RPMI7951 (cell line): ENCODE measurements at places on chromosomes 2 and 18. TPM values are rescaled to one million over a fixed set of nuclear protein-coding genes. Genes with fewer than 3 reads are reported as not detected.

GREB1L gene
- total RNA-seq = 0.24 TPM in 1 of 2 replicates, not detected in the other

BARD1 gene
- 36.3 and 36.4 TPM in 2 replicates for total RNA-seq

GAREM2 gene
- 0.88 and 1.8 TPM in 2 replicates for total RNA-seq

LMAN2L gene
- 36.8 and 37.8 TPM in 2 replicates for total RNA-seq

MERTK gene
- 0.10 TPM in 1 of 2 replicates, not detected in the other for total RNA-seq

ATG9A gene
- total RNA-seq = 51.3 and 58.6 TPM in 2 replicates

RMDN2 gene
- total RNA-seq = 7.6 and 9.6 TPM in 2 replicates

XDH gene
- 0.48 and 0.88 TPM in 2 replicates for total RNA-seq

GCC2 gene
- total RNA-seq = 10.7 and 18.1 TPM in 2 replicates

DNA sequence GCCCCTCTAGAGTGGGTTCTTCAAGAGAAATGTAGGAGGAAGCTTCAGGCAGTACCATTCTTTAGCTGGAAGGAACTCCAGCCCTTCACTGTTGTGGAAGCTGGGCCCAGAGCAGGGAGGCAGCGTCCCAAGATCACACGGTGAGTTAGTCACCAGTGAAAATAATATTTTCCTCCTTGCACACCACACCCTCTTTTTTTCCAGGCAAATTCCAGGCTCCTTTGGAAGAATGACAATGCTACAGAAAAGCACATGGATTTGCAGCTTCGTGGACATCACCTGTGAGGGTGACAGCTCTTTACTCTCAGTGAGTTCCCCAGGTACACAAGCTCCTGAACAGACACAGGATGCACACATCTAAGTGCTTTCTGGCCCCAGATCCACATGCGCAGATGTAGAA is 157.1 kb downstream of the COL6A3 start:
- peak; percentile 71 for DNase-seq

DNA sequence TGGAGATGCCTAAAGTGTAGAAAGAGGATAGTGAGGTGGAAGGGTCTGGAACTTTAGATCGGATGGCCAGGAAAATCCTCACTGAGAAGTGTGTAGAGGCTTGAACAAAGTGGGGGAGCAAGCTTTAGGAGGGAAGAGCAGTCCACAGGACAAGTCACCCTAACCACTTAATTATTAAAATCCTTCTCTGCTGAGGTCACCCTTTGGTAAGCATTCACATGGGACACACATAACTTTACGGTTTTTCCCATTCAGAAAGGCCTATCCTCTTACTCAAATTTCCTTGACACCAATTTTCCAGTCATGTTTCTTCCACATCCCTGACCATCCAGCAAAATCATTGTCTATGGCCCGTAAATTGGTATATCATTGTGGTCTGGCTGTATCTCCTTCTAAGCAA is 31.0 kb upstream of the ZEB2 start:
- no peak for DNase-seq

GRCh38 chr18:79385708-79386341 is 9.9 kb upstream of the NFATC1 start:
- no peak for DNase-seq

DNA sequence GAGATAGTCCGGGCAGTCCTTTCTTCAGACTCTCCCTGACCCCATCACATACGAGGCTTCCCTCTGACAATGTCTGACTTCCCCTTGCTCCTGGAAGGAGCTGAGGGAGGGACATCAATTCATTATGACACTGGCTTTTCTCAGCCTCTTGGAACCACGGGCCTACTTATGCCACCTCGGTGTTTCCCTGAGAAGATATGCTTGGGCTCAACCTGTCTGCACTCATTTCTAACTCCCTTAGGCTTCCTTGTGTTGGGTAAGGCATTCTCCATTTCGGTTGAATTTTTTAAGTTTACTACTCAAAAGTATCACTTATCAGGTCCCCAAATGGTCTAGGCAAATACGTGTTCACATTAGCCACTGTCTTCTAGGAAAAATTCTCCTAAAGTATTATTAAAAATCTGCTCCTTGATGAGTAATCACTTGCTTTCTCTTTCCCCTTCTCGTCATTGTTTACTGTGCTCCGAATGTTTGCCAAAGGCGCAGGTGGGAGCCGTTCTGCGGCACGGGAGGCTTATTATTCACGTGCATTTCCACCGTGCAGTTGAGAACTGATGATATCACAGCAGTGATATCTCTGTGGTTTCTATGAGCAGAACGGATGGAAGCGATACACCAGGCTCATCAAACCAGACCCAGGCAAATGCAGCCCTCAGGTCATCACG is 33.1 kb downstream of the ARL4C start:
- no peak for DNase-seq

DNA sequence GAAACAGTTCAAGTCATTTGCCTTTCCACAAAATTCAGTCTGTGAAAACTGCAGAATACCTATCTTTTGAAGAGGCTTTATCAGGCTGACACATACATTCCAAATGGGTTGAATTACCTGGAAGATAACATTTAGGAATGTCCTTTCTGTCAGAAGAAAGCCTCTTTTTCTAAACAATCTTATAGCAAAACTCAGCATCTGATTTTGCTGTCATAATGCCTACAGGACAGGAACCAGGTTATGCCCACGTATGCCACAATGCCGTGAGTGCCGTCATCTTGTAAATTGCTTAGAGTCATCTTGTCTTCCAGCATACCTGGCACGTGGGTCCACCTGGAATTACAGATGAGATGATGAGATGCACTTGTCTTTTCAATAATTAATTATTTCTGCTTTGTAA is 275.3 kb downstream of the ALPK2 start:
- no peak for DNase-seq

- no peak for DNase-seq
These were observed 33.8 kb upstream of the NFATC1 start for GRCh38 chr18:79361766-79362522.

GRCh38 chr18:64259871-64260270 is 111.0 kb upstream of the LINC00305 start:
- DNase-seq = no peak

DNA sequence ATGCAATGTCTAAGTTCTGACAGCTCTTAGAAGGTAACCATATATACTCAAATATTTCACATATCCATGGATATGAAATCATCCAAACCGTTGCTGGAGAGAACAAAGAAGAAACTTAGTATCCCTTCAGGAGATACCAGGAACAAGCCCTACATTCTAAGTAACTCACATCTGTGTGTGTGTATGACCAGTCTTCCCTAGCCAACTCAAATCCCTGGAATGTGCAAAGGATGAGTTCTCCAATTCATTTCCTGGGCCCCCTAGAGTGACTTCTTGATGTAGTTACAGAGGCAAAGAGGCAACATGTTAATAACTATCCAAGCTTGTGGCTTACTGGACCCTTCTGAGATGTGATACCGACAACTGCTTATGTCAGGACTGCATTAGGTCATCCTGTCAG is 20.1 kb downstream of the TPGS2 start:
- peak; percentile 47 for DNase-seq

- no peak for DNase-seq
These were observed 19.8 kb upstream of the L3MBTL4 start for GRCh38 chr18:6434481-6434880.

DNA sequence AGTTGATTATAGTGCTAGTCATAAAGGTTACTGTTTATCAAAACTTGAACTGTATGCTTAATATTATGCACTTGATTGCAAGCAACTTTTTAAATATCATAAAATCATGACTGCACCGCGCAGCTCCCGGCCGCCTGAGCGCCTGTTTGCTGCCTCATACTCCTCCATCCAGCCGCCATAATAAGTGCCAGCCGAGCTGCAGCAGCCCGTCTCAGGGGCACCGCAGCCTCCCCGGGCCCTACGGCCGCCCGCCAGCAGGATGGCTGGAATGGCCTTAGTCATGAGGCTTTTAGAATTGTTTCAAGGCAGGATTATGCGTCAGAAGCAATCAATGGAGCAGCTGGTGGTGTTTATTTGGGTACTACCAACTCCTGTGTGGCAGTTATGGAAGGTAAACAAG is 337.2 kb downstream of the PAX3 start:
- no peak for DNase-seq

DNA sequence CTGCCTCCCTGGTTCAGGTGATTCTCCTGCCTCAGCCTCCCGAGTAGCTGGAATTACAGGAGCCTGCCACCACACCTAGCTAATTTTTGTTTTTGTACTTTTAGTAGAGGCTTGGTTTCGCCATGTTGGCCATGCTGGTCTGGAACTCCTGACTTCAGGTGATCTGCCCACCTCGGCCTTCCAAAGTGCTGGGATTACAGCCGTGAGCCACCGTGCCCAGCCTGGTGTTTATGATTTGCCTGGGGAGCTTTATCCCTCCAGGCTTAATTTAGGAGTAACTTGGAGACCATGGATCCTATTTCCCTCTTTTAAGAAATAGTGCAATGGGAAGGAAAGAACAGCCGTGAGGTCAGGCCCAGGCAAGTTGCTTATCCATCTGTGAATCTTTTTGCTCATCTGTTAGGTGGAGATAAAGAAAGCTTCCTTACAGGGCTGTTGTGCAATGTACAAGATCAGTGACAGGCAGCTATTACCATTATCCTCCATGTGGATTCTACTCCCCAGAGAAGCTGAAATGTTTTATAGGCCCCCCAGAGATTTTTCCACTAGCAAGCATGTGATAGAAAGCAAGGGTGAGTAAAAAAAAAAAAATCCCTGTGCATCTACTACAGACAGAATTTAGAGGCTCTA is 104.9 kb upstream of the MGAT5 start:
- no peak for DNase-seq

DNA sequence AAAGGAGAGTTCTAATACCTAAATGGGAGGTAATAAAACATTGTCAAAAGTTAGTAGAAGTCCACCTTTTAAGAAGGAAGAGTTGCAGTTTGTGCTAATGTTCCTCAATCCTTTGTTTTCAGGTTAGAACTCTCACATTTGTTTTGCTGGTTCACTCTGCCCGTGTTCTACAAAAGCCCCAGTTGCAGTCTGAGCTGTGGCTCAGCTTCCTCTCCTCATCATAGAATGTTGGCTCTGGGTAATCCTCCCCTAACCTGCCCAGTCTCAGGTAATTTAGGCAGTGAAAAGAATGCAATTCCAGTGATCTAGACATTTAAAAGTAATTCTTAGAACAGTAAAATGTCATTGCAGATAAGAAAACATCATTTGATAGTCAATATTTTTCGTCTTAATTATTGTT is 1410.4 kb upstream of the ZEB2 start:
- DNase-seq = no peak

GRCh38 chr2:229257985-229258384 is 13.1 kb downstream of the PID1 start:
- DNase-seq = no peak

DNA sequence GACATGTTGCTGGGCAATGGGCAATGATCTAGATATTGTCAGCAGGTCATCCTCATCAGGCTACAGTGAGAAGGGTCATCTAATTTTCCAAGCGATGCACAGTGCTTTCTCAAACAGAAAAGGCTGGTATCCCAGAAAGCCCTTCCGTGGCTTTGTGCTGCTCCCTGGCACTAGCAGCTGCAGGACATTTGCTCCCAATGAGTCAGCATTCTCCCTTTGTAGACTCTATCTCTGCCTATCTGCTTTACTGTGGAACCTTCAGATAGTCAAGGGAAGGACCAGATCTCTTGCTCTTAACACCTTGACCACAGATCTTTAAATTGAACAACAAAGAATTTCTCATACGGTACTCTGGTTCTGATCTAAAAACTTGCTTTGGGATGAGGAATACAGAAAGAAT is 101.4 kb downstream of the CDH2 start:
- DNase-seq = peak; percentile 60

DNA sequence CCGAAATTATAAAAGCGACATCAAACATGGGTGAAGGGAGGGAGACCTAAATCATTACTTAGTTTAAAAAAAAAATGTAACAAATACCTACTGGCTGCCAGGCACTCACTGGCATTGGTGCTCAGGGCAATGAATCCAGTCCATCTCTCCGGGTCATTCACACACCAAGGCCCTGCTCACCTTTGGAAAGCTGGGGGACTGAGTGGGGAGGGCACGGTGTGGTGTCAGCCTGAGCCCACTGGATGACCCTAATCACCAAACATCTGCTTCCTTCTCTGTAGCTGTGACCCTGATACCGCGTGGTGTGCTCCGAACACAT is 336 bp upstream of the DDX1 start:
- no peak for DNase-seq

- no peak for DNase-seq
These were observed 71.5 kb downstream of the CDC42EP3 start for GRCh38 chr2:37599688-37600525.

- DNase-seq = no peak
These were observed 40.0 kb downstream of the MARCO start for GRCh38 chr2:118982039-118982438.

- DNase-seq = peak; percentile 84
These were observed 21.3 kb downstream of the OTOF start for GRCh38 chr2:26456440-26457250.

DNA sequence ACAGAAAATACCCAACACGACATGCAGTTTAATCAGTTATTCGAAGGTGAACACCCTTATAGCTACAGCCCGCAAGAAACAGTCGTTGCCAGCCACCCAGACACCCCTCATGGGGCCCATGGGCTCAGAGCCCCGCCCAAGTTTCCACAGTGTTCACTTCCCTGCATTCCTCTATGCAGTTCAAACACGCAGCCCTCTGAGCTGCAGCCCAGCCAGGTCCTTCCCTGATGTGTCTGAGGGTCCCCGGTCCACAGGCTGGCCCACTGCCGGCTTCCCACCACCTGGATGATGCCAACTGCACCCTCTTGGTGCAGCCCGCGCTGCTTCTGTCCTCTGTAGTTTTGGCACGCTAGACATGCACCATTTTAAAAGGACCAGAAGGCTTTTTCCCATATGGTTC is 87.4 kb downstream of the ZNF516 start:
- no peak for DNase-seq

- DNase-seq = no peak
These were observed 116.5 kb downstream of the CSRNP3 start for GRCh38 chr2:165586019-165586418.

DNA sequence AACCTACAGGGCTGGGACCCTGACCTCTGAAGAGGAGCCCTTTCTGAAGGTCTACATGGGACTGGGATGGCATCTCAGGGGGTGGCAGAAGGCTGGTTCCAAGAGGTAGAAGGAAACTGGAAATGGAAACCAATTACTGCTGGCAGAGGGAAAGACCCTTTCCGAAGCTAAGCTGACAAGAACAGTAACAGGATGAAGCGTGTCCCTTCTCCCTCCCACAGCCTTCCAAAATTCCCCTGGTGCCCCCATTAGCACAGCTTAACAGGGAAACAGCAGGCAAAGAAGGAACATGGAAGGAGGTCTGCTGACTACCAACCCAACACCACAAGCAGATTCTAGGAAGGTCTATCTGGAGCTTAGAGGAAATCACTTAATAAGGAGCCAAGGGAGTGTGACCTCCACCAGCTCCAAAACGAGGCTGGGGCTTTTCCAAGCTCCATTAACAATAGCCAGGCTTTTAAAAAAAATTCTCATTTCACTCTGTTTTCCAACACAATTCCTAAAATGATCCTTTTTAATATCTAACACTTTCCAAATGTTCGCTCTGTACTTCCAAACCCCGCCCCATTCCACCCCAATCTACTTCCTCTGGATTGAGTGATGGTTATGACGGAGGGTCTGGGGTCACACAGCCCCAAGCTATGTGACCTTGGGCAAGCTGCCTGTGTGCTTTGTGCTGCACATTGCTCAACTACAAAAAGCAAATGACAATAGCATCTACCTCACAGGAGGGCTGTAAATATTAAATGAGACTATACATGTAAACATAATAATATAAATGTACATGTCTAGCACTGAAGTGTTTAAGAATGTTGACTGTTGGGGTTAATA is 55.2 kb downstream of the STK39 start:
- DNase-seq = no peak

- DNase-seq = no peak
These were observed 218.8 kb downstream of the CBLN2 start for GRCh38 chr18:72325307-72325706.

- no peak for DNase-seq
These were observed 106.2 kb downstream of the LPIN1 start for GRCh38 chr2:11852526-11853196.

- peak; percentile 78 for DNase-seq
These were observed 81.1 kb upstream of the SLC39A10 start for GRCh38 chr2:195575879-195576401.
